Astrocyte (in vitro differentiated cells and primary cell): ENCODE measurements at places on chromosomes 13 and 19. TPM values are rescaled to one million over a fixed set of nuclear protein-coding genes. Genes with fewer than 3 reads are reported as not detected.
A peak's percentile ranks its signal among the peaks of the same experiment; 100 is the strongest.

DNA sequence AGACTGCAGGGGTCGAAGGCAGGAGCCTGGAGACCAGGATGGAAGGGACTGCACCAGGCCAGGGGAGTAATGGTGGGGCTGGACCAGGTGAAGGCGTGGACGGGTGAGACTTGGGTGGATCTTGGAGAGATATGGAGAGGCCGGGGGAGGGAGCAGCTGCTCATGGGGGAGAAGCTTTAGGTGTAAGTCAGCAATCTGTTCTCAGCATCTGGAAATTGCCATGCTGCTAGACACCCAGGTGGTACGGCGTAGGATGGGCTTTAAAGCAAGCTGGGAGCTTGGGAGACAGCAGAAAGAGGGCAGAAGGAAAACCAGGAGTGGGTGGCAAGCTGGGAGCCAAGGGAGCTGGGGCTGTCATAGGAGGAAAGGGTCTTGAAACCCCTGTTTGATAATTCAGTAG, 3.0 kb downstream of the CERS4 start:
- DNase-seq = no peak

DNA sequence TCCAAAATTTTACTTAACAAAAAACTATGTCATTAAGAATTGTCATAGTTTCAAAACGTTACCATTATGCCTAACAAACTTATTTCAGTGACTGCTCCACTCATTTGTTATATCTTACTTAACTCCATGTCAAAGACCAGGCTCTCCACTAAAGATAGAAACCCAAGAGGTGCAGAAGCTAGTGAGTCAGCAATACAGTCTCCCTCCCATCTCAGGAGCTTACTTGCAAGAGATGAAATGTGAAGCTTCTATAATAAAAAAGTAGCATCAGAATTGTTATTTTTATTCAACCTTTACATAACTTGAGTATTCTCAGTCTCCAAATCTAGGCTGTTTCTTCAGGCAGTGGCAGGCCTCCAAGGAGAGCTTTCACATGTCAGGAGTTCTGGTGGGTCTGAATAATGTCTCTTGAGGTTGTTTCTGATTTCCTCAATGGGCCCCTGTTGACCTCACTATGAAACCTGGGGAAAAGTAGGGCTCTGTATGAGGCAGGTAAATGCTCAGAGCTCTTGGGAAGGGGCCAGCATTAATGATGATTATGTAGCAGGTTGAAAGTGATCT, 242.0 kb downstream of the NDFIP2 start:
- DNase-seq = peak; percentile 21

DNA sequence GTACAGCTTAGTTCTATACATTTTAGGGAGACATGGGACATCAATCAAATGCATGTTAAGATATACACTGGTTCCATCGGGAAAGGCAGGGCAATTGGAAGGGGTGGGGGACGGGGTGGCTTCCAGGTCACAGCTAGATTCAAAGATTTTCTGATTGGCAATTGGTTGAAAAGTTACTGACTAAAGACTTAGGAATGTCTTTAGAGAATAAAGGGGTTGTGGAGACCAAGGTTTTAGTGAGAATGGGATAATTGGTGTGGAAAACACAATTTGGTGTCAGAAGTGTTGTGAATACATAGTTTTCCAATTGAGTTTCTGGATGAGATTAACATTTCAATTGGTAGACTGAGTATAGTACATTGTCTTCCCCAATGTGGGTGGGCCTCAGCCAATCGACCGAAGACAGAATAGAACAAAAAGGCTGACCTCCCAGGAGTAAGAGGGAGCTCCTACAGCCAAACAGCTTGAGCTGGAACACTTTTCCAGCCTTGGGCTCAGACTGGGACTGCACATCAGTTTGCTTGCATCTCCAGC, 988 bp upstream of the CCDC169 start:
- no peak for DNase-seq

GRCh38 chr19:2590630-2591399, 111.7 kb downstream of the GNG7 start:
- no peak for DNase-seq

DNA sequence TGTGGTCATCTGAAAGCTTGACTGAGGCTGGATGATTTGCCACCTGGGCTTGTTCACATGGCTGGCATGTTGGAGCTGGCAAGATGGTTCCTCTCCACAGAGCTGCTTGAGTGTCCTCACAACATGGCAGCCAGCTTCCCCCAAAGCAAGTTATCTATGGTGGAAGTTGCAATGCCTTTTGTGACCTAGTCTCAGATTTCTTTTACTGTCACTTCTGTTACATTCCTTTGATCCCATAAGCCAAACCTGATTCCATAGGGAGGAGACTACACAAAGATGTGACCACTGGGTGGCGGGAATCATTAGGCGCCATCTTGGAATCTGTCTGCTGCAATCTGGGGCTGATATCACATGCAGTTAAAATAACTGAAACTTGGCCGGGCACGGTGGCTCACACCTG, 17.5 kb upstream of the LMTK3 start:
- DNase-seq = no peak

- DNase-seq = peak; percentile 40
These were observed 51.2 kb downstream of the NLRP12 start for GRCh38 chr19:53772943-53773342.

DNA sequence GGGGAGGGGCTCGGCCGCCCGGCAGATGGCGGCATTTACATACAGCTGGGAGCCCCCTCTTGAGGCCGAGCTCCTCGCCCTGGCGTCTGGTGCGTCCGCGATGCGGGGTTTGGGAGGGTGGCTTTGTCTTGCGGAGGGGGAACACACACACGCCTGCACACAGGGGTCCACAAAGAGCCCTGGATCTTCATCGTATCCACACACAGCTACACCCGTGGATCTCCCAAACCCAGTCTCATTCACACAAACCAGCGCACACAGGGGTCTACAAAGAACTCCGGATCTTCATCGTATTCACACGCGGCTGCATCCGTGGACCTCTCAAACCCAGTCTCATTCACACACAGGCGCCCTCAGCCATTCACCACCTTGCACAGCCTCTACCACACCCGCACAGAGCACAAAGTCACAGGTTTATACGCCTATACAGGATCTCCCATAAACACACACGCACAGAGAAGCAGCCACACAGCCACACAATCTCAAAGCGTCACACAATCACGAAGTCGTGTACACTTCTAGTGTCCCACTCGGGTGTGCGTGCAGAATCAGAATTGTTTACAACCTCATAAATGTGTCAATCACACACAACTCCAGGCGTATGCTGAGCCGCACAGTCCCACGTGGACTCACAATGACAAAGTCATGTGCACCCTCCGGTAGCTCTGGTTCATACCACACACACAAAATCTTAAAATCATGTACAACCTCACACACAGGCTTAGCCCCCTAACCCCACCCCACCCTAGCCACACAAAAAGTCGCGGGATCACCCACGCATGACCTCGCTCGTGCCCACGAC, 550 bp upstream of the DLL3 start:
- DNase-seq = peak; percentile 14

DNA sequence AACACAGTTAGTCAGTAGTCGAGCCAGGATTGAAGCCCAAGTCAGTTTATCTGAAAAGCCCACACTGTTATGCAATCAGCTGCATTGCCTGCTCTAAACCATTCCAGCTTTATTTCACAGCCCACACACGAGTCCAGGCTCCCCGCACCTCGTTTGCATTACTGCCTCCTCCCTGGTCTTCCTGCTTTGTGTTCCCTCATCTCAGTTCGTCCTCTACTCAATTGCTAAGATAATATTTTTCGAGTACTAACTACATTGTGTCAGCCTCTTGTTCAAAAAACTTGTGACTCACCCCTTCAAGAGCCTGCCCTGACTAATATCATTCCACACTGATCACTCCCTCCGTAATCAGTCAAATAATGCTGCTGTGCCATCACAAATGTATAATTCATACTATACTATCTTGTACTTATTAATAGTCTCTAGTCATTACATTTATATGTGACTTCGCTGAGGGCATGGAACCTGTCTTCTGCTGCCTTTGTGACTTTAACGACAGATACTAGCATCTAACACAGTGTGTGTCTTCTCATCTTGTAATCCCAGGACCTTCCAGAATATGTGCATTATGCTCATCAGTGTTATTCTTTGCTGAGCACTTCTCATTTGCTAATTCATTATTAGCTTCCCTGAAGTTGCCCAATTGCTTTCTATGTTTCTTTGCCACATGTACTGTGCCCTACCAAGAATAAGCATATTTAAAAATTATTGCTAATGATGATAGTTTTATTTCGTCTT, 26.2 kb upstream of the WDFY2 start:
- peak; percentile 89 for DNase-seq

- DNase-seq = no peak
These were observed 91.3 kb upstream of the KL start for GRCh38 chr13:32924886-32925285.

DNA sequence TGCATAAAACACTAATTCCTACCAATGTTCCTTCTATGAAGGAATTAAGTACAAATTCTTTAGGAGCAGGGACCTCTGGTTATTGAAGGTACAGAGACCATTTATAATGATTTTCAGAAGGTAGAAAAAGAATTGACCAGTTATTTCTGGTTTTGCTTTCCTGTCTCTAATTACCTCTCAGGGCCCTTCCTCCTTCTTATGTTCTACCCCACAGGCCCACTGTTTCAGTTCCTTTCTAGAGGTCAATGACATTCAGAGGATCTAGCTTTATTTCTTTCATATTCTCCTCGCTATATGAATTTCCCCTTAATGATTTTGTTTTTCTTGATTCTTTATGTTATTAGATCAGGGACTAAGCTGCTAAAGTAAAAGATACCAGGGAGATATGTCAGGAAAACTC, 345.0 kb upstream of the SPRY2 start:
- no peak for DNase-seq

Gene MAMSTR
- 0.55 and 0.57 TPM in 2 replicates for total RNA-seq

Gene TNFSF13B
- total RNA-seq = 0.89 and 1.7 TPM in 2 replicates

Gene RBM26
- total RNA-seq = 38.5 and 42.6 TPM in 2 replicates

Gene EPSTI1
- 96.0 and 117 TPM in 2 replicates for total RNA-seq

Gene FFAR3
- not detected in 2 replicates for total RNA-seq

Gene PEG3
- not detected in 2 replicates for total RNA-seq

Gene DNASE2
- total RNA-seq = 33.1 and 37.8 TPM in 2 replicates
